Placental epithelial cell (primary cell): ENCODE measurements at places on chromosomes 2 and 18. TPM values are rescaled to one million over a fixed set of nuclear protein-coding genes. Genes with fewer than 3 reads are reported as not detected.

MPPE1 gene
- total RNA-seq, result 37.0 and 43.6 TPM in 2 replicates

SLC8A1 gene
- total RNA-seq, result 4.3 and 8.2 TPM in 2 replicates

UGT1A6 gene
- total RNA-seq, result 0.79 and 6.9 TPM in 2 replicates

COL5A2 gene
- total RNA-seq, result 146 and 246 TPM in 2 replicates

CDK15 gene
- 0.79 and 8.5 TPM in 2 replicates for total RNA-seq

PAX3 gene
- total RNA-seq, result not detected in 2 replicates

GPR75 gene
- 3.5 and 5.2 TPM in 2 replicates for total RNA-seq

KCNIP3 gene
- 26.0 and 27.1 TPM in 2 replicates for total RNA-seq

MOB4 gene
- 23.9 and 32.8 TPM in 2 replicates for total RNA-seq

YES1 gene
- 47.1 and 87.2 TPM in 2 replicates for total RNA-seq

RIT2 gene
- total RNA-seq, result not detected in 2 replicates

ATG4B gene
- total RNA-seq, result 53.8 and 85.3 TPM in 2 replicates

SLC38A11 gene
- 0.39 and 0.54 TPM in 2 replicates for total RNA-seq

TRPM8 gene
- not detected in 2 replicates for total RNA-seq

NCL gene
- 70.8 and 75.4 TPM in 2 replicates for total RNA-seq

TNS1 gene
- 5.5 and 6.3 TPM in 2 replicates for total RNA-seq

PCBP1 gene
- total RNA-seq, result 60.1 and 65.2 TPM in 2 replicates

RUFY4 gene
- not detected in 2 replicates for total RNA-seq

SLC16A14 gene
- total RNA-seq, result 0.11 and 0.39 TPM in 2 replicates

PID1 gene
- 8.2 and 9.1 TPM in 2 replicates for total RNA-seq

POTEE gene
- not detected in 2 replicates for total RNA-seq

FBXO36 gene
- total RNA-seq, result 2.0 and 2.6 TPM in 2 replicates

SEMA4C gene
- 72.7 and 121 TPM in 2 replicates for total RNA-seq

CDH7 gene
- not detected in 2 replicates for total RNA-seq

CCDC85A gene
- total RNA-seq, result 1.1 and 2.0 TPM in 2 replicates

ALKAL2 gene
- total RNA-seq, result 2.0 and 2.2 TPM in 2 replicates

CAVIN2 gene
- total RNA-seq, result 1.6 and 4.2 TPM in 2 replicates

SPATA3 gene
- total RNA-seq, result not detected in 2 replicates

NEU2 gene
- 0.76 TPM in 1 of 2 replicates, not detected in the other for total RNA-seq

MBD5 gene
- total RNA-seq, result 20.4 and 25.1 TPM in 2 replicates

RBBP8 gene
- total RNA-seq, result 27.2 and 36.1 TPM in 2 replicates

UGT1A8 gene
- not detected in 2 replicates for total RNA-seq

DSG1 gene
- total RNA-seq, result 1.2 and 2.9 TPM in 2 replicates

IL36B gene
- not detected in 2 replicates for total RNA-seq

ZFP36L2 gene
- total RNA-seq, result 32.5 and 40.0 TPM in 2 replicates

SKA1 gene
- 2.7 and 4.8 TPM in 2 replicates for total RNA-seq

SLC25A12 gene
- total RNA-seq, result 8.2 and 26.8 TPM in 2 replicates

IFIH1 gene
- total RNA-seq, result 1.8 and 2.0 TPM in 2 replicates

SCYGR4 gene
- total RNA-seq, result not detected in 2 replicates

DTNA gene
- 0.11 and 0.39 TPM in 2 replicates for total RNA-seq

TEX44 gene
- total RNA-seq, result not detected in 2 replicates

THAP4 gene
- 42.8 and 47.8 TPM in 2 replicates for total RNA-seq

KCNS3 gene
- under 0.01 and 0.11 TPM in 2 replicates for total RNA-seq

GKN2 gene
- total RNA-seq, result not detected in 2 replicates

GPR148 gene
- total RNA-seq, result not detected in 2 replicates

UGGT1 gene
- total RNA-seq, result 24.7 and 75.0 TPM in 2 replicates

OR6B2 gene
- total RNA-seq, result not detected in 2 replicates

SOS1 gene
- total RNA-seq, result 18.2 and 20.0 TPM in 2 replicates

HOXD4 gene
- not detected in 2 replicates for total RNA-seq

DSG3 gene
- 32.2 and 43.5 TPM in 2 replicates for total RNA-seq

NMUR1 gene
- not detected in 2 replicates for total RNA-seq

ANKAR gene
- total RNA-seq, result 4.7 and 8.6 TPM in 2 replicates

HOXD8 gene
- not detected in 2 replicates for total RNA-seq

KCNJ3 gene
- total RNA-seq, result not detected in 2 replicates

PKP4 gene
- total RNA-seq, result 14.5 and 26.2 TPM in 2 replicates
